ENCODE measurements at places on chromosomes 2 and 18.

DNA sequence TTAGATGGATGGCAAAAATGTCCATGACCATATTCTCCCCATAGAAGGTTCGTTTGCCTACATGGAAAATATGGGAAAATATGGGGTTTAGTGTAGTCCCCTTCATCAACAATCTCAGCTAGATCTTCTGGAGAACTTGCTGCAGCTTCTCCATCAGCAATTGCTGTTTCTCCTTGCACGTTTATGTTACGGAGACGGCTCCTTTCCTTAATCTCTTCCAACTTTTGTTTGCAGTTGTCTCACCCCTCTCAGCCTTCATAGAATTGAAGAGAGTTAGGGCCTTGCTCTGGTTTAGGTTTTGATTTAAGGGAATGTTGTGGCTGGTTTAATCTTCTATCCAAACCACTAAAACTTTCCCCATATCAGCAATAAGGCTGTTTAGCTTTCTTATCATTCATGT lies 28.9 kb downstream of the MYCN start:
- no peak for DNase-seq

GRCh38 chr2:168336786-168337388 lies 89.5 kb upstream of the STK39 start:
- DNase-seq: no peak

DNA sequence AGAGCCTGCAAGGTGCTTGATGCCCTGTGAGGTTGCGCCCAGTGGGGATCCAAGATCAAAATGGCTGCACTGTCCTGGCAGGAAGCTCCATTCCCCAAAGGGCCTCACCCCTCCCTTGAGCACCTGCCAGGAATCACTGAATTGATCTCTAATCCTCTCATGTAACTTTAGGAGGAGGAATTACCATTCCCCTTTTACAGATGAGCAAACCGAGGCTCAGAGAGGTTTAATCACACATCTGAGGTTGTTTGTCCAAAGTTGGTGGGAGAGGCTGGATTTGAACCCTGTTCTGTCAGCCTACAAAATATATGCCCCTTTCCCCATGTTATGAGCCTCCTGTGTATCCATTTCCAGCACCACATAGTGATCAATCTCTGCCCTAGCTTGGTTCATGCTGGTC lies 10.5 kb downstream of the ASIC4 start:
- DNase-seq: no peak

DNA sequence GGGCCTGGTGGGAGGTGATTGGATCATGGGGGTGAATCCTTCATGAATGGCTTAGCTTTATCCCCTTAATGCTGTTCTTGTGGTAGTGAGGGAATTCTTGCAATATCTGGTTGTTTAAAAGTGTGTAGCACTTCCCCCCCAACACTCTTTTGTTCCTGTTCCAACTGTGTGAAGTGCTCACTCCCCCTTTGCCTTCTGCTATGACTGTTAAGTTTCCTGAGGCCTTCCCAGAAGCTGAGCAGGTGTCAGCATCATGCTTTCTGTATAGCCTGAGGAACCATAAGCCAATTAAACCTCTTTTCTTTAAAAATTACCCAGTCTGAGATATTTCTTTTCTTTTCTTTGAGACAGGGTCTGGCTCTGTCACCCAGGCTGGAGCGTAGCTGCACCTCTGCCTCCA lies 139.4 kb downstream of the RNF152 start:
- DNase-seq: no peak

- no peak for DNase-seq
Observed at GRCh38 chr2:241814643-241815476, 5.9 kb downstream of the NEU4 start.

DNA sequence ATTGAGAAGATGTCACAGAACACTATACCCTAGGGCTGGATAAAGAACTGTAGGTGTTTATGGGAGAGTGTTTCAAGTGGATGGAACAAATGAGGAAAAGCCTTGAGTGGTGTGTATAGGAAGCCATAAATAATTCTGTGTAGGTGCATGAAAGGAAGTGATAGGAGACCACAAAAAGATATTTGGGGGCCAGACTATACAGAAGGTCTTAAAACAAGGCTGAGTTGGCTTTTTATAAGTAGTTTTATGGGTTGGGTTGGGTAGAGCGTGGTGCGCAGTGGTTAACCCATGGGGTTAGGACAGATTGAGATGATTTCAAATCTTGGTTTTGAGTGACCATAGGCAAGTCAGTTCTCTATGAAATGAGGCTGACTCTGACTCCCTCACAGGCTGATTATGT lies 110.5 kb downstream of the PKP4 start:
- DNase-seq: no peak

- DNase-seq: no peak
Observed at GRCh38 chr2:233791151-233791882, 13.2 kb downstream of the MROH2A start.

GRCh38 chr18:79167526-79168190 lies 98.5 kb downstream of the ATP9B start:
- DNase-seq: no peak

- no peak for DNase-seq
Observed at GRCh38 chr2:169464882-169465281, 14.4 kb upstream of the BBS5 start.

GRCh38 chr18:48472610-48473009 lies 63.4 kb upstream of the ZBTB7C start:
- DNase-seq: no peak

GRCh38 chr18:61554946-61555361 lies 221.7 kb downstream of the CDH20 start:
- DNase-seq: no peak

- no peak for DNase-seq
Observed at GRCh38 chr2:9287400-9288045, 80.9 kb downstream of the ASAP2 start.

GRCh38 chr2:2573658-2574293 lies 242.7 kb upstream of the MYT1L start:
- DNase-seq: no peak

DNA sequence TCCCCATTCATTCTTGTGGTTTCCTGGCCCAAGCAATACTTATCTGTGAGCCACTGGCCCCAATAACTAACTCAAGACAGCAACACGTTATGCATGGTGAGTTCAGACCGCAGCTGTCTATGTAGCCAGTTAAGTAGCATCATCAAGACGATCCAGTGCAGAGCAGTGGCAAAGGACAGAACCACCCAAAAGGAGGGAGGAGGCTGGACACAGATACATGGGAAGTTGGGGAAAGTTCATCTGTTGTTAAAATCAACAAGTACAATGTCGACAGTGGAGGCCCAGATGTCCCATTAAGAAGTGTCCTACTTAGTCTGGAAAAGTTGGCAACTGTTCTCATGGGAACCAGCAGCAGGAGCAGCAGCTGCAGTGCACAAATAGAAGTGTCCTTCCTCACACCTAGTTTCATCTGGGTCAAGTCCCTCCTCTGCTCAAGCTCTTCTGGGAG lies 106.9 kb upstream of the THOC1 start:
- DNase-seq: no peak

DNA sequence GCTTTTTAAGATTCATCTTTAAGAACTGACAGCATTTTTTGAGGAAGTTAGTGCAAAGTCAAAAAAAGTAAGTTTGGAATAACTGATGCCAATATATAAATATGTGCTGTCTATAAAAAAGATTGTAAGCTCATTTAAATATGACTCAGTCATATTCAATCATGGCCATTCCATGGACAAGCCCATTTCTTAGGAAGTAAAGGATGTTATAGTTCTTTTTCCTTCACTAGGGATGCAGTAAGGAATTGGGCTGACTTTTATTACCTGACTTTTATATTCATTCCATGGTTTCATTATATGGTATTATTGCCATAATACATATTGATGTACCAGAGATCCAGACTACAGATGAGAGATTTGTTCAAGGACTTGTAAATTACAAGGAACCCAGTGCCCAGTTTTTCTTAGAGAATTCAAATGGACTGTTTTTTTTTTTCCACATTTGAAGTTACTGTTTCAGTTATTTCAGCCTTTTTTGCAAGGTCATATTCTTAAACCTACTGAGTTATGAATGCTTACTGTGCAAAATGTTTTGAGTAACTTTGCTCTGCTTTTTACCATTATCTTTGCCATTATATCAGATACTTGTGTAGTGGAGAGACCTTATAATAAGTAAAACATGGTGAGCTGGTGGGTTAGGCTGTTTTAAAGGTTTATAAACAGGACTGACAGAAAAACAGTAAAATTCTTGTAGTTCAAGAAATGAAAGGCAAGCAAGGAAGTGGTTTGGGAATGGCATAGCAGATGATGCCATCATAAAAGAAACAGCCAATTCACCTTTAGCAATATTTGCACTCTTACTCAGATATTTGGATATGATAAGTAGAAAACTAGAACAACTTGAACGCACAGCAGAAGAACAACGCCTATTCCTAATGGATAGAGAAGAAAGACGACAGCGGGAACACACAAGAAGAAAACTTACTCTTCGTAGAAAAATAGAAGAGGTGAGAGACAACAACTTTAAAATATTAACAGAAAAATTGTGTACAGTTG lies 7.6 kb downstream of the FSIP2 start:
- no peak for DNase-seq

GRCh38 chr2:169090133-169090820 lies 20.9 kb downstream of the DHRS9 start:
- no peak for DNase-seq

GRCh38 chr2:222703886-222704285 lies 32.4 kb downstream of the MOGAT1 start:
- no peak for DNase-seq

DNA sequence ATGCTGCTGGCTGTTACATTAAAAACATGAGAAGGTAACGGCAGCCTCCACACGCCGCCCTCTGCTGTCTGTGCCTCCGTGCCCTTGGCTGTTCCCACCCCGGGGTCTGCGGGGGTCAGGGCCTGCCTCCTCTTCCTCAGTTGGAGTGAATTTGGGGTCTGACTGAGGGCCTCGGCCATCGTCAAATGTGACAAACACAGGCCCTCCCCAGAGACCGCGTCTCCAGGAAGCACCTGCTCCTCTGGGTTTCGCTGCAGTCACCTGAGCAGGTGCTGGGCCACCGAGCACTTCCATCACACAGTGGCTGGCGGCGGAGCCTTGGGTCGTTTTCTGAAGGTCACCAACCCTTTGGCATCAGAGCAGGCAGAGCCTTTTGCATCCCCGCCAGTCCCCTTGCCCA lies 70.9 kb downstream of the NFATC1 start:
- DNase-seq: no peak

- no peak for DNase-seq
Observed at GRCh38 chr18:57640749-57641148, 19.1 kb upstream of the NARS1 start.

- DNase-seq: no peak
Observed at GRCh38 chr2:204251998-204252376, 293.3 kb upstream of the PARD3B start.

DNA sequence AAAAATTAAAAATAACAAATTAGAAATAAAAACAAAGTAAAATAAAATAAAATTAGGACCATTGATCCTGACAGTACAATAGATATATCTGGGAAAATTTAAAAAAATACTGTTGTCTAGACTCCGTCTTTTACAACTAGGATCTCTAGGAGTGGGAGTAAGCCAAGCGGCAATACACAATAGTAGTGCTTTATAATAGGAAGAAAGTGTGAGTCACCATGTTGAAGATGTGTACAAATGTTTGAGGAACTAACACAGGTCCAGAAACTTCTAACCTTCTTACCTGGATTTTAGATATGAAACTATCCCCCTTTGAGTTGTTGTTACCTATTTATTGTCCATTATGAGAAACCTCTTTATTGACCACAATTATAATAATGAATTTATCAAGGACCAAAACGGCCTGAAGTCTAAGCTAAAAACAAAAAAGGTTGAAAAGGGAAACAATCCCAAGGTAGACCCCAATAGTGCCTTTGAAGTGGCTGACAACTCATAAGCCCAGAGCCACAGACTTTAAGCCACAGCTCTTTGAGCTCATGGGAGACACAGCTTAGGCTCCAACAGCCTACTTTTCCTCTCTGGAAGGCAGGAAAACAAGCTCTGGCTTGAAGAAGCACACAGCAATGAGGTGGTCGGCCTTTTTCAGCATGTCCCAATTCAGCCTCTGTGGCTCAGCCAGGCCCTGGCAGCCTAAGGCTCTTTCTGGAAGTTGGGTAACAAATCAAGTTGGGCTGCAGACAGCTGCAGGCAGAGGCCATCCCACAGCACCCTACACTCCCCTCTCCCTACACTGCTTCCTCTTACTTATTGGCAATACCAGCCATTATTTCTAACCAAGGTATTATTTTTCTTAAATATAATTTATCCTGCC lies 62.9 kb downstream of the AQP4 start:
- DNase-seq: no peak

DNA sequence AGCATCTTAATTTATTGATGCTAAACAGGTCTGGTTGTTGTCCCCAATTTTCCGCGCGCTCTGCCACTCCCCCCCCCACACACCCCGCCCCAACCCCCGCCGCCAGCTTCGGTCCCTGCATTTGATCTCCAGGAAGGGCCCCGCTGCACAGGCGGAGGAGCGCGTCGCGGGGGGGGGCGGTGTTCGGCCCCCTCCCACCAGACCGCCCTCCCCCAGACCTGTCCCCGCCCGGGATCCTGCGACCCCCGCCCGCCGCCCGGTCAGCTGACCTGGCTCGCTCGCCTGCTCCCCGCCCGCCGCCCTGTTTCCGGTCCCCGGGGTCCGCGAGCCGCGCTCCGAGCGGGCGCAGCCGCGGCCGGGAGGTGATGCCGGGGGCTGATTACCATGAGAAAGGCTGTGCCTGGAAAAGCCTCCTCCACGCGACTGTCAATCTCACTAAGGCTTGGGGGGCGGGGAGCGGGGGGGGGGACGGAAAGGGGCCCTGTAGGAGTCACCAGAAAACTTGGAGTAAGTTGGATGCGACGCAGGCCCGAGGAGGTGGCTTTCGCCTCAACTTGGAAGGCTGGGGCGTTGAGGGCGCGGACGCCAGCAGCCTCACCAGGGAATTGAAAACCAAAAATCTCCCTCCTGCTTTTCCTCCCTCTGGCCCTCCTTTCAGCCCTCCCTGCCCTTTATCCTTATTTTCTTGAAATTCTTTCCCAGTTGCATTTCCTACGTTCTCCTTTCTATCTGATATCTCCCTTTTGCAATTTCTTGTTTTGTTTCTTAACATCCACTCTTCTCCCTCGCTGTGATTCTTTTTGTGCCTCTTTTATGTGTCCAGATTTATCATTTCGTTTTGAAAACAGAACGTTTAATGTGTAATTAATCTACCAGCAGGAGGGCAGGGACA lies 4.4 kb upstream of the ZEB2 start:
- DNase-seq: no peak

DNA sequence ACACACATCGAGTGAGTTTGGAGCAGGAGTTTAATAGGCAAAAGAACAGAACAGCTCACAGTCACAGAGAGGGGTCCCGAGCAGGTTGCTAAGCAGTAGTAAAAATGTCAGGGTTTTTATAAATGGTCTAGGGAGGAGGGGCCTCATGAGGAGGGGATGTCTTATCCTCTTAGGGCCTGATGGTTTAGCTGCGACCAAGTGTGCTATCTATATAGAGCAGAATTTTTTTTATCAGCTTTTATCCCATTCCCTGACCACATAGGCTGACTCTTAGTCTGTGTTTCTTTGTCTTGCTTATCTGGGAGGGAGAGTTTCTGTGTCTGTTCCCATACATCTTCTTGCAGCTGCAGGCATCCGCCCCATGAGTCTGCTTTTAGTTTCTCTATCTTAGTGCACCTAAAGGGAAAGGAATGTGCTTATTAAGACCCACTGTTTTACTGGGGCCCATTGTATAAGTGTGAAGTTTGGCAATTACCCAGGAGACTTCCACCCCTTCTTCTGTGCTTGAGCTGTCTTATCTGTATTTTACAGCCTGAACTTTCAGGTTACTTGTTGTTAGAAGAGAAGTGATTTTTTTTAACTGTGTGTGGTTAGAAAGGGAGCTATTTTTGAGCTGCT lies 30.4 kb upstream of the GMCL1 start:
- no peak for DNase-seq
